Spleen (tissue), 13 donors: ENCODE measurements at places on chromosomes 11 and 22. TPM values are rescaled to one million over a fixed set of nuclear protein-coding genes. Genes with fewer than 3 reads are reported as not detected.

Gene ISX
- not detected for polyA plus RNA-seq

DNA sequence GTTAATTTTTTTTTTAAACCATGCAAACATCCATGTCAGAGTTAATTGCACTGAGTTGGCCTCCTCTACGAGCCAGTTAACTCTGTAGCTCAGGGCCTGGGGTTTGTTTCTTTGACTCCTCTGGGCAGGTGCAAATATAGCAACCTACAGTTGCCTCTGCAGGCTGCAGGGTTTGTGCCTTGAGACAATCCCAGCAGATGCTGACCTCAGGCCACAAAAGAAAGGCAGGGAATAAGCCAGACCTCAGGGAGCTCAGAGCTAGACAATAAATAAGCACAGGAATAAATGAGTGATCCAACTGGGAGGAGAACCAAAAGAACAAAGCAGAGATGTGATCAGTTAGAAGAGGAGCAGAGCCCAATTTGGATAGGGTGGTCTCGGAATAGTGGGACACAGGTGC is 390.8 kb downstream of the SHANK2 start:
- DNase-seq: no peak
- H3K27me3 ChIP-seq: no peaks in the 10 kb centered on the region
- no peaks in the 10 kb centered on the region for H3K36me3 ChIP-seq
- H3K4me1 ChIP-seq: no peaks in the 10 kb centered on the region
- H3K4me3 ChIP-seq: no peak overlapping the region
- no peak overlapping the region for H3K27ac ChIP-seq

- no peak for DNase-seq
- no peaks in the 10 kb centered on the region for H3K36me3 ChIP-seq
- H3K4me1 ChIP-seq: peaks cover 48% of the 10 kb centered on the region
- peak overlapping the region; percentile 22 for H3K27ac ChIP-seq
- no peaks in the 10 kb centered on the region for H3K27me3 ChIP-seq
These were observed 30.4 kb downstream of the NEAT1 start for GRCh38 chr11:65452806-65453490.

DNA sequence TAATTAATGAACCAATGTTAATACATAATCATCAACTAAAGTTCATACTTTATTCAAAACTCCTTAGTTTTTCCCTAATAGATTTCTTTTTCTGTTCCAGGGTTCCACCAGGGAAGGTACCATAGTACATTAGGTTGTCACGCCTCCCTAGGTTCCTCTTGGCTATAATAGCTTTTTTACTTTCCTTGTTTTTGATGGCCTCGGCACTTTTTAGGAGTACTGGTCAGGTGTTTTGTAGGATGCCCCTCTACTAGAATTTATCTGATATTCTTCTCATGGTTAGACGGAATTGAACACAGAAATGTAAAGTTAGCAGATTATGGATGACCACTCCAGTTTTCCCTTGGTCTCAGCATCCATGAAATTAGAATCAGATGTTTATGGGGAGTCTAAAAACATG is 34.0 kb downstream of the PARVA start:
- no peaks in the 10 kb centered on the region for H3K36me3 ChIP-seq
- peaks cover 8% of the 10 kb centered on the region for H3K4me1 ChIP-seq
- H3K4me3 ChIP-seq: no peak overlapping the region
- H3K27ac ChIP-seq: no peak overlapping the region
- DNase-seq: no peak
- no peaks in the 10 kb centered on the region for H3K27me3 ChIP-seq

GRCh38 chr11:120258661-120259060 is 18.7 kb downstream of the POU2F3 start:
- H3K36me3 ChIP-seq: no peaks in the 10 kb centered on the region
- H3K4me1 ChIP-seq: peaks cover 8% of the 10 kb centered on the region
- no peak overlapping the region for H3K4me3 ChIP-seq
